ENCODE measurements at places on chromosomes 1 and 21.

- H3K27ac ChIP-seq = peak overlapping the region; percentile 99
- DNase-seq = no peak
- H3K36me3 ChIP-seq = no peaks in the 10 kb centered on the region
- peak overlapping the region; percentile 31 for H3K4me3 ChIP-seq
- no peaks in the 10 kb centered on the region for H3K27me3 ChIP-seq
Observed at GRCh38 chr1:204081164-204081790, 8.4 kb downstream of the SOX13 start.

DNA sequence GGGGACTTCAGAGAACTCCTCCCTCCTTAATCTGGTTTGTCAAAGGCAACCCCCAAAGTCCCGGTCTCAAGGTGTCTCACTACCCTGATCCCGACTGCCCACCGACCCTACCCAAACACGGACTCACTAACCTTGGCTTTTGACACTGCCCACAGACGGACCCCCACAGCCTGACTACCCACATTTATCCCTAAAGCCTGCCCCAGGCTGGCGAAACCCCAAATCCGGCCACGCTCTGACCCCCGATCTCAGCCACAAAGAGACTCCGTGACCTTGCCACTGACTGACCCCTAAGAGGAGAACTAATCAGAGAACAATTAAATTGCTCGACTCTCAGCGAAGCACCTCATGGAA is 5.2 kb downstream of the ID3 start:
- H3K4me1 ChIP-seq = peaks cover 42% of the 10 kb centered on the region
- H3K36me3 ChIP-seq = peaks cover 16% of the 10 kb centered on the region
- peak overlapping the region; percentile 79 for H3K4me3 ChIP-seq
- no peak for DNase-seq
- H3K27me3 ChIP-seq = no peaks in the 10 kb centered on the region
- H3K27ac ChIP-seq = peak overlapping the region; percentile 96

GRCh38 chr1:182069028-182069466 is 7.5 kb upstream of the ZNF648 start:
- H3K4me3 ChIP-seq = no peak overlapping the region
- peaks cover 5% of the 10 kb centered on the region for H3K4me1 ChIP-seq
- H3K27ac ChIP-seq = no peak overlapping the region
- peak; percentile 78 for DNase-seq

DNA sequence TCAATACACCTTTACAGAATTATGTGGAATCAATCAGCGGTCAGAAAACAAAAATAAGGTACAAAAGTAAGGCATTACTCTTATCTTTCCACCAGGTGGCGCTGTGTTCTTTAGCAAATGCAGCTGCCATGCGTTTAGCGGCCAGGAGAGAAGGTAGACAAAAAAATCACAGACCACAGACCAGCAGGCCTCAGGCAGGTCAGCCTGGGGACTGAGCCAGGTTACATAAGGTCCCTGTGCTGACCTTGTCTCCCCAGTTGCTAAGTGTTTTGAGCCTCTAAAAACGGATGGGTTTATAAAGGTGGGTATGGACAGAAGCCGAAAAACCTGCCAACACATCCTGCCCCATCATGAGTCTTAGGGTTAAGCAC is 2.8 kb downstream of the RGS16 start:
- H3K36me3 ChIP-seq = no peaks in the 10 kb centered on the region
- H3K4me3 ChIP-seq = no peak overlapping the region
- peak; percentile 61 for DNase-seq
- H3K27ac ChIP-seq = no peak overlapping the region

DNA sequence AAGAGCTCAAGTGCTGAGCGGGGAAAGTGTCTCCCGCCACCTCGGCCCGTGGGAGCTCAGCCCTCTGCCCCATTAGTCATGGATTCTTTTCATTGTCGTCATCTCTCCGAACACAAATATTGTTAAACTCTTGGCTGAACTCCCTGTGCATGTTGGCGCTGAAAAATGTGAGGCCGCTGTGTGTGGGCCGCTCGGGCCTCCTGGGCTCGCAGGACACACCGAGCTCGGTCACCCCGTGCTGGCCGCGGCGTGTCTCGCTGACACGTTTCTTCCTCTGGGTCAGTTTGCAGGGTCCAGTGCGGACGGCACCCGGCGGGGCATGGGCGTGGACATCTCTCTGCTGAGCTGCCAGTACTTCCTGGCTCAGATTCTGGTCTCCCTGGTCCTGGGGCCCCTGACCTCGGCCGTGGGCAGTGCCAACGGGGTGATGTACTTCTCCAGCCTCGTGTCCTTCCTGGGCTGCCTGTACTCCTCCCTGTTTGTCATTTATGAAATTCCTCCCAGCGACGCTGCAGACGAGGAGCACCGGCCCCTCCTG is 25.6 kb downstream of the SLC45A1 start:
- no peaks in the 10 kb centered on the region for H3K27me3 ChIP-seq
- H3K4me1 ChIP-seq = peaks cover 2% of the 10 kb centered on the region
- H3K36me3 ChIP-seq = peaks cover 1% of the 10 kb centered on the region
- peak overlapping the region; percentile 37 for H3K27ac ChIP-seq
- DNase-seq = no peak
- H3K4me3 ChIP-seq = no peak overlapping the region

GRCh38 chr1:244634546-244634945 is 18.4 kb upstream of the DESI2 start:
- H3K27me3 ChIP-seq = no peaks in the 10 kb centered on the region
- H3K27ac ChIP-seq = no peak overlapping the region
- DNase-seq = no peak
- H3K4me1 ChIP-seq = no peaks in the 10 kb centered on the region
- no peaks in the 10 kb centered on the region for H3K36me3 ChIP-seq
- no peak overlapping the region for H3K4me3 ChIP-seq

GRCh38 chr1:69401879-69402278 is 165.8 kb upstream of the LRRC7 start:
- H3K27me3 ChIP-seq = no peaks in the 10 kb centered on the region
- no peak overlapping the region for H3K4me3 ChIP-seq
- no peak for DNase-seq
- no peak overlapping the region for H3K27ac ChIP-seq
- H3K36me3 ChIP-seq = no peaks in the 10 kb centered on the region

GRCh38 chr1:27616441-27616840 is 12.5 kb upstream of the AHDC1 start:
- DNase-seq = no peak
- H3K4me3 ChIP-seq = no peak overlapping the region
- peaks cover 34% of the 10 kb centered on the region for H3K27me3 ChIP-seq
- H3K27ac ChIP-seq = no peak overlapping the region
- H3K4me1 ChIP-seq = peaks cover 5% of the 10 kb centered on the region

All from progenitor cell of endocrine pancreas (in vitro differentiated cells).